H1 (cell line): ENCODE measurements at places on chromosomes 11 and 22.

- DNase-seq = no peak
Measured at GRCh38 chr11:65260756-65261590, 789 bp upstream of the POLA2 start.

DNA sequence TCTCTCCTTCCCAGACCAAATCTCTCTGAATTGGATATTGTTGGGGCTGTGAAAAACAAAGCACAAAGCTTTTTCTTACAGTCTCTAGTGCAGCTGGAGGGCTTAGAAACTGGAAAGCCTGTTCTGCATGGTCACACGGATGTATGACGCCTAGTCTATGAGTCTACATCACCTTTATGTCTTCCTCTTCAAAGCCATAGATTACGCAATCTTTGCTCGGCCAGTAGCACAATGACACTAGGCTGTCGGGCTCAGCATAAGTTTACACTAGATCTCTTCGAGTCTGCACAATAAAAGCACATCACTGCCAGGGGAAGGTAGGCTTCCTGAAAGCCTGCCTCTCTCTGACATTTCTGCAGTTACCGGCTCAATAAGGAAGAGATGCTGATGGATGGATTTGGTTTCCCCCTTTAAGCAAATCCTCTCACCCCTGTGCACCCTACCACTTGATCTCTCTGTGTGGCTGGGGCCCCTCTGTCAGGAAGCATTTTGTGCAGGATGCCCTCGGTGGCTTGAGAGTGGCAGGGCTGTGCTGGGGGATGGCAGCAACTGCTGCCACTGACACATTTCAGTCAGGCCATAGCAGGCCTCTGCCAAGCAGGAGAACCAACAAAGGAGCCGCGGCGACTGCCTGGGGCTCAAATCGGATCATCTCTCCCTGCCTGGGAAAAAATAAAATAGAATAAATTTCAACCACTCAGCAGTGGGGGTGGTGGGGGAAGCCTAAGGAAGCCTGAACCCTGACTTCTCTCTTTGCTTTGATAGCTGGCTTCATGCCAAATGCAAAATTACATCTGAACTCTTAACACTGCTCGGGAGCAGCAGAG, 1272.8 kb downstream of the LRRC4C start:
- DNase-seq = no peak

- DNase-seq = no peak
Measured at GRCh38 chr11:38927993-38928392, 2330.0 kb upstream of the RAG2 start.

DNA sequence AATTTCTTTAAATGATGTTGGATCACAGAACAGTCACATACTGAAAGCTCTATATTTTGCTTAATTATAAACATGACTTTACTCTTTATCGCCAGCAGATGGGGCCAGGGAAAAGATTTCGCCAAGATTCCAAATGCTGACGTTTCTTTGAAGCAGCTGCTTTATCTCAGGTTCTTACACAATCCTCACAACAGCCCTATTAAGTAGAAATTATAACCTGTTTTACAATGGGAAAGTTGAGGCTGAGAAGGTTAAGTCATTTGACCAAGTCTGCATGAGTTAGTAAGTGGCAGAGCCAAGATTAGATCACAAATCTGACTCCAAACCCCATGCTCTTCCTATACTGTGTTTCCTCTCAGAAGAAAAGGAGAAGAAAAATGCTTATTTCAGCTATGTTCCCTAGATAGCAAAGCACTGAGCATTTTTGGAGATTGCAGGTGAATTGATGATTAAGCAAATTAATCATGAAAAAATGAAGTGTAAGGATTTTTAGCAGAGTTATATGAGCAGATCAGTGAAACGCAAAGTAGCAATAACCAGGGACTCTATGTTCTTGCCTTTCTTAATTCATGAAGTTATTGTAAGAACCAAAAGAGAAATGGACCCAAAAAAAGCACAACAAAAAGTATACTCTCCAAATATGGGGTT, 79.0 kb downstream of the AASDHPPT start:
- DNase-seq = no peak

GRCh38 chr22:30922151-30922611, 46.4 kb downstream of the MORC2 start:
- DNase-seq = no peak

GRCh38 chr11:120220747-120221037, 9.9 kb downstream of the OAF start:
- DNase-seq = no peak

DNA sequence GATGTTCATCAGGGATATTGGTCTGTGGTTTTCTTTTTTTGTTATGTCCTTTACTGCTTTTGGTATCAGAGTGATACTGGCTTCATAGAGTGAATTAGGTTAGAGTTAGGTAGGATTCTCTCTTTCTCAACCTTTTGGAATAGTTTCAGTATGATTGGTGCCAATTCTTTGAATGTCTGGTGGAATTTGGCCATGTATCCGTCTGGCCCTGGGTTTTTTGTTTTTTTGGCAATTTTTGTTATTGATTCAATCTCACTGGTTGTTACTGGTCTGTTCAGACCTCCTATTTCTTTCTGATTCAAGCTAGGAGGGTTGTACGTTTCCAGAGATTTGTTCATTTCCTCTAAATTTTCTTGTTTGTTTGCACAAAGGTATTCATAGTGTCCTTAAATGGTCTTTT, 54.4 kb downstream of the ATXN10 start:
- DNase-seq = no peak

DNA sequence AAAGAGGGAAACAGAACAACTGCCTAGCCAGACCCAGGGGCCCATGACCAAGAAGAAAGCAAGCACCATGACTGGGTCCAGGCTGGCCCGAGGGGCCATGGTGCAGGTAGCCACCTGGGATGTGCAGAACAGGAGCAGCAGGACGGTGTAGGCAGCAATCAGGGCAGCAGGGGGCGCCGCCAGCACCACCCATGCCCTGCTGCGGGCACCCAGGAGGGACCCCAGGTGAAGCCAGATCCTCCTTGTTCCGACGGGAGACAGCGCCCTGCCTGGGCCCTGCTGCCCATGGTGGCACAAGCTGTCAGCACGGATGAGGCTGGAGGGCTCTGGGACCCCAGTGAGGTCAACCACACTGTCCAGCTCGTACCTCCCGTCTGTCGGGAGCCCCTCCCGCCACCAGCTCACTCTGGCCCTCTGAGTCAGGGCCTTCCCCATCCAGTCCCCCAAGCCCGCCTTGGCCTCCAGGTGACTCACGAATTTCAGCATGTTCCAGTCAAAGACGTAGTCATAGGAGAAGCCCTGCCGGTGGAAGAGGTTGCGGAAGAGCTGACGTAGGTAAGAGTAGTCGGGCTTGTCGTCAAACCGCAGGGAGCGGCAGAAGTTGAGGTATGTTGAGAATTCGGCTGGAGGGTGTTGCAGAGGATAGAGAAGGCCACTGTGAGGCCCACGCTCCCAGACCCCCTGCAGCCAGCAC, 18.8 kb downstream of the CSNK1E start:
- no peak for DNase-seq

DNA sequence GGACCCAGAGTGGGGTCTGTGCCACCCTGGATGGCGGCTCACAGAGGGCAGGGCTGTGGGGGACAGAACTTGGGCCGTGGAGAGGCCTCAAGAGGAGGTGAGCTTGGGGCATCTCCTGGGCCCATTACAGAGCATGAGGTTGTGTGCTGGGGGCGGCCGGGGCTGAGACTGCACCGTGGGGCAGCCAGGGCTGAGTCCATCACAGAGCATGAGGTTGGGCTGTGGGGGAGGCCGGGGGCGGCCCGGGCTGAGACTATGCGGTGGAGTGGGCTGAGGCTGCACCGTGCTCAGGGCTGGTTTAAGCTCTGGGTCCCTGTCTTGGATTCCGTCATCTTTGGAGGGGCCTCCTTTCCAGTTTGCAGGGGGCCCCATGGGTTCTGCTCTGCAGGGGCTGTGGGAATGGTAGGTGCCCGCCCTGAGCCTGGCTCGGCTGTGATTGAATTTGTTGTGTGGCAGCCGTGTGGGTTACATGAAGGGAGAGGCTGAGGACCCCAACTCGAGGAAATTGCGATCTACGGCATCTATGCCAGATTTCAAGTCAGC, 38.1 kb upstream of the MUC5AC start:
- no peak for DNase-seq

DNA sequence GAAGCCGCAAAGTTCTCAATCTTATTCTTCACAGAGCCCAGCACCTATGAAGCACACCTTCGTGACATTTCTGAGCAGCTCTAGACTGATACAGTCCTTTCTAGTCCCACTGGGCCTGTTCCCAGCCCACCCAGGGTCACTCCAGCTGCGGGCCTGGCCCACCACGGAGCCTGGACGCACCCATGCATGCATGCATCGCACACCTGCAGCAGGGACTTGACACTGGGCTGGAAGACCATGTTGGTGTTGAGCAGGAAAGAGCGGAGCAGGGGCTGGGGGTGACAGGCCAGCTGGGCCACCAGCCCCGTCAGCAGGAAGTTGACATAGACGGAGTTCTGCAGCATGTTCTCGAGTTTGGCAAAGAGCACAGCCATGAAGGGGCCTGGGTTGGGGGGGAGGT, 9.2 kb downstream of the C11orf42 start:
- no peak for DNase-seq

- no peak for DNase-seq
Measured at GRCh38 chr11:1740786-1741530, 9.4 kb downstream of the IFITM10 start.

DNA sequence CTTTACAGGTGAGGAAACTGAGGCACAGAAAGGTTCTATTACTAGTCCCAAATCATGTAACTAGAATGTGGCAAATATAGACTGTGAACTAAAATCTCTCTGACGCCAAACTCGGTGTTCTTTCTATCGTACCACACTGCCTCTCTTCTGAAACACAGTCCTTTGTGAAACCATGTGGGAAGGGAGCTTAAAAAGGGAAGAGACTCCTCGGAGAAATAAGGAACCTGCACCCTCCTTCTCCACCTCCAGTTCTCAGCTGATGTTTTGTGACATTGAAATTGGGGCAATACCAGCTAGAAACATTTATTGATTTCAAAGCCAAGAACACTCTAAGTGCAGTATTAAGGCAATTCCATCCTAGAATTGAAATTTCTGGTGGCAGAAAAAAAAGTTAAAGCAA, 76.4 kb upstream of the DRD2 start:
- no peak for DNase-seq

- DNase-seq = no peak
Measured at GRCh38 chr11:128343135-128343514, 244.2 kb downstream of the ETS1 start.

DNA sequence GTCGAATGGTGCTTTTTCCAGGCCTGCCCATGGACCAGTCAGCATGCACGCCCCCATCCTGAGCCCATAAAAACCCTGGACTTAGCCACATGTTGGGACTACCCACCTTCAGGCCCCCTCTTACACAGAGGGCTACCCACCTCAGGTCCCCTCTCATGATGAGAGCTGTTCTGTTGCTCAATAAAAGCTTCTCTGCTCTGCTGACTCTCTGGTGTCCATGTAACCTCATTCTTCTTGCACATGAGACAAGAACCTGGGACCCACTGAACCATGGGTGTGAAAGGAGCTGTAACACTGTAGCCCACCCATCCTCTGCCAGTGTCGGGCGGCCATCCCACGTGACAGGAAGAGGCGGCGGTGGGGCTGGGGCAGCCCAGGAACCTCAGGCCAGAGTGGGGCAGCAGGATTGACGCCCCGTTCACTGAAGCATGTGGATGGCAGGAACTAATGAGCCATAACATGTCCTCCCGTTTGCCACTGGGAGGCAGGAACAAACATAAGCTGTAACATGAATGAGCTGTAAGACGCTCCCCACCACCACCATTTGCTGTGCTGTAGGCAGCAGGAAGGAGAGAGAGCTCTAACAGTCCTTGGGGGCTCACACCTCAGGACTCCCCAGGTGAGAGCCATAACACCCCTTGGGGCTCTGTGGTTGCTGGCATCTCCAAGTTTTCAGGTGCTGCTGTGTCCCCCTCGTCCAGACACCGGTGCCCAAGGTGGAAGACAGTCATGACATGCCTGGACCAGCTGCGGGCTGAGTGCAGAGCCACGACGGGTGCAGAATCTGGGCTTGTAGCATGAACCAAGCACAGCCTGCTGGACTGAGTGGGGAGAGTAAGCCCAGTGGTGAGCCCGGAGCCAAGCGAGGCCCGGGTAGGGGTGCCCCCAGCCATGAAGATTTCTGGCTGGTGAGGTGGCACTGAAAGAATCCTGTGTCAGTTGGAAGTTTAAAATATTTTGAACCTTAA, 69.4 kb downstream of the MCHR1 start:
- no peak for DNase-seq

DNA sequence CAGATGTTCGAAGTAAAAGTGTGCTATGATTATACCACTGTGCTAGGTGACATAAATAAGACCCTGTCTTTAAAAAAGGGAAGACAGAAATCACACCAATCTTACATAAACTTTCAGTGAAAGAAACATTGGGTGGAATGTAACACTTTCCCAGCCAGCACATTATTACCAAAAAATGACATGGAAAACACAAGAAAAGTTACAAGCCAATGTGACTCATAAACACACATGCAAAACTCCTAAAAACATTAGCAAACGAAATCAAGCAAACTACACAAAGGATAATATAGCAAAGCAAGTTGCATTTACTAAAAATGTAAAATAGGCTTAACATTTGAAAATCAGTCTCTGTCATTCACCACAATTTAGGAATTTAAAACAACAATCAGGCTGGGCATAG, 47.0 kb downstream of the SBF2 start:
- no peak for DNase-seq

DNA sequence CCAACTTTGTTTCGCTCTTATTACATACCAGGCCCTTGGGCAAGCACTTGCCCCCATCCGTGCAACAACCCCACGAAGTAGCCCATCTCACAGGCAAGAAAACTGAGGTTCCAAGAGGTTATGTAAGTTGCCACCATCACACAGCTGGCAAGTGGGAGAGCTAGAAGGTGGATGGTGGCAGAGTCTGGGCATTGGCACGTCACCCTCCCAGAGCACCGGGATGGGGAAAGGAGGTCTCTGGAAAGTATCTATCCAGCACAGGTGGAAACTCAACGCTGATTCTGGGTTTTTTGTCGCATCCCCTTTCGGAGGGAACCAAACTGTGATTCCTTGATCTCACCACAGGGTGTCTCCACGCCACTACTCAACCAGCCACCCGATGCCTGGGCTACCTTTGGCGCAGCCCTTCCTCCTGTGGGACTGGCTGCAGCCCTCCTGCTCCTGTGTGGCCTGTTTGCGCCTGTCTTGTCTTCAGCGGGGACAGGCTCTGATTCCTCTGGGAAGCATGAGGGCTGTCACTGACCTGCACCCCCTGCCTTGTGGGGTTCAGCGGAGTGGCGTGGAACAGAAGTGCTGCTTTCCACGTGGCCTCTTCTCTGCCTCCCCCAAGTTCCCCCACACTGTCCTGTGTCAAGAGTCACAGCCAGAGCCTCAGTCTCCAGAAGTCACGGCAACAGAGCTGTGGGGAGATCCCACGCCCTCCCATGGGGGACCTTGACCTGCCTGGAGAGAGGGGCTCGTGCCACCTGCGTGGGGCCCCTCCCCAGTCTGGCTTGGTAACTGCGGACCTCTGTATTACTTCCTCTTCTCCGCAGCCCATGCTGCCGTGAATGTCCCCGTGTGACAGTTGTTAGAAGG, 34.4 kb upstream of the TRIM29 start:
- peak; percentile 49 for DNase-seq

- no peak for DNase-seq
Measured at GRCh38 chr11:3148255-3148989, 16.7 kb downstream of the OSBPL5 start.

GRCh38 chr22:33014621-33015020, 43.6 kb downstream of the SYN3 start:
- DNase-seq = no peak

- DNase-seq = peak; percentile 53
Measured at GRCh38 chr11:68050371-68050841, 11.6 kb downstream of the TCIRG1 start.
